Naive B cell (primary cell): ENCODE measurements at places on chromosomes 5 and 9. TPM values are rescaled to one million over a fixed set of nuclear protein-coding genes. Genes with fewer than 3 reads are reported as not detected.

- DNase-seq, result no peak
- H3K27ac ChIP-seq, result no peak overlapping the region
- peaks cover 6% of the 10 kb centered on the region for H3K27me3 ChIP-seq
Observed at GRCh38 chr5:161414896-161415295, 131.6 kb downstream of the GABRB2 start.

DNA sequence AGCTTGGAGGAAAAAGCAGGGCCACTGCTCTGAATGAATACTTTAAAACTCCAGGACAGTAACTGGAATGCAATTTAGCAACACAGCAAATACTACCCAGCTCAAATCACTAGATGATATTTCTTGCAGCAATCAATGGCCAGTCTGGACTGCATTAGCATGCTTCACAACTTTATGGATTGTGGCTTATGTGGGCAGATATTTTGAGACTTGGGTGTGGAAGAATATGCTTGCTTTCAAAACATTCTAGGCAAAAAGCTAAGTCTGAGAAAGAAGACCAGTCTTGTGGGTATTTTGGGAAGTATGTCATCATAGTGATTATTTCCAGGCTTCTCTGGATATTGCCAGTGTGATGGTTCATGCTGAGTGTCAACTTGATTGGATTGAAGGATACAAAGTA, 3.1 kb downstream of the RANBP3L start:
- no peak for DNase-seq
- no peak overlapping the region for H3K27ac ChIP-seq
- H3K27me3 ChIP-seq, result no peaks in the 10 kb centered on the region
- H3K4me1 ChIP-seq, result peaks cover 13% of the 10 kb centered on the region
- no peaks in the 10 kb centered on the region for H3K36me3 ChIP-seq
- no peak overlapping the region for H3K4me3 ChIP-seq

The ITGA2 gene
- polyA plus RNA-seq, result 0.03 TPM

The GGTA1 gene
- 1.5 TPM for polyA plus RNA-seq

The PCDHGC5 gene
- not detected for polyA plus RNA-seq

The IL9 gene
- polyA plus RNA-seq, result not detected

- H3K36me3 ChIP-seq, result no peaks in the 10 kb centered on the region
- no peak overlapping the region for H3K4me3 ChIP-seq
- H3K27me3 ChIP-seq, result no peaks in the 10 kb centered on the region
- H3K4me1 ChIP-seq, result peaks cover 7% of the 10 kb centered on the region
- H3K27ac ChIP-seq, result no peak overlapping the region
Observed at GRCh38 chr9:136309101-136309801, 5.4 kb upstream of the CCDC187 start.

GRCh38 chr5:19044931-19045695, 942.9 kb downstream of the CDH18 start:
- no peak overlapping the region for H3K4me3 ChIP-seq
- no peaks in the 10 kb centered on the region for H3K36me3 ChIP-seq
- H3K27me3 ChIP-seq, result no peaks in the 10 kb centered on the region
- no peak overlapping the region for H3K27ac ChIP-seq
- H3K4me1 ChIP-seq, result no peaks in the 10 kb centered on the region

The NNT gene
- 43.9 TPM for polyA plus RNA-seq

- no peaks in the 10 kb centered on the region for H3K36me3 ChIP-seq
- no peaks in the 10 kb centered on the region for H3K4me1 ChIP-seq
- no peak for DNase-seq
- H3K27ac ChIP-seq, result no peak overlapping the region
Observed at GRCh38 chr5:31948006-31948405, 226.1 kb downstream of the GOLPH3 start.

GRCh38 chr5:174734571-174735497, 10.5 kb downstream of the MSX2 start:
- H3K4me3 ChIP-seq, result no peak overlapping the region
- H3K27me3 ChIP-seq, result peaks cover 73% of the 10 kb centered on the region
- no peak overlapping the region for H3K27ac ChIP-seq
- peaks cover 4% of the 10 kb centered on the region for H3K4me1 ChIP-seq

- no peaks in the 10 kb centered on the region for H3K36me3 ChIP-seq
- H3K4me3 ChIP-seq, result no peak overlapping the region
- no peak for DNase-seq
- no peak overlapping the region for H3K27ac ChIP-seq
Observed at GRCh38 chr5:171797543-171797942, 11.9 kb downstream of the SMIM23 start.

DNA sequence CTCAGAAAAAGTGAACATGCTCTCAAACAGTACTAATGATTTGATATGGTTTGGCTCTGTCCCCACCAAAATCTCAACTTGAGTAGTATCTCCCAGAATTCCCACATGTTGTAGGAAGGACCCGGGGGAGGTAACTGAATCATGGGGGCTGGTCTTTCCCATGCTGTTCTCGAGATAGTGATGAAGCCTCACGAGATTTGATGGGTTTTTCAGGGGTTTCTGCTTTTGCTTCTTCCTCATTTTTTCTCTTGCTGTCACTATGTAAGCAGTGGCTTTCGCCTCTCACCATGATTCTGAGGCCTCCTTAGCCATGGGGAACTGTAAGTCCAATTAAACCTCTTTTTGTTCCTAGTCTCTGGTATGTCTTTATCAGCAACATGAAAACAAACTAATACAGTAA, 401.3 kb downstream of the BNC2 start:
- no peak overlapping the region for H3K4me3 ChIP-seq
- no peaks in the 10 kb centered on the region for H3K36me3 ChIP-seq
- no peaks in the 10 kb centered on the region for H3K4me1 ChIP-seq
- no peak for DNase-seq

The SLCO6A1 gene
- polyA plus RNA-seq, result 0.17 TPM

- H3K36me3 ChIP-seq, result no peaks in the 10 kb centered on the region
- H3K4me3 ChIP-seq, result no peak overlapping the region
- peaks cover 41% of the 10 kb centered on the region for H3K27me3 ChIP-seq
- H3K4me1 ChIP-seq, result peaks cover 3% of the 10 kb centered on the region
Observed at GRCh38 chr9:35954942-35955546, 2.9 kb downstream of the OR2S2 start.

- no peak for DNase-seq
- no peak overlapping the region for H3K4me3 ChIP-seq
- no peaks in the 10 kb centered on the region for H3K27me3 ChIP-seq
- no peaks in the 10 kb centered on the region for H3K36me3 ChIP-seq
- H3K27ac ChIP-seq, result peak overlapping the region; percentile 15
Observed at GRCh38 chr5:110058175-110058574, 368.4 kb downstream of the MAN2A1 start.

DNA sequence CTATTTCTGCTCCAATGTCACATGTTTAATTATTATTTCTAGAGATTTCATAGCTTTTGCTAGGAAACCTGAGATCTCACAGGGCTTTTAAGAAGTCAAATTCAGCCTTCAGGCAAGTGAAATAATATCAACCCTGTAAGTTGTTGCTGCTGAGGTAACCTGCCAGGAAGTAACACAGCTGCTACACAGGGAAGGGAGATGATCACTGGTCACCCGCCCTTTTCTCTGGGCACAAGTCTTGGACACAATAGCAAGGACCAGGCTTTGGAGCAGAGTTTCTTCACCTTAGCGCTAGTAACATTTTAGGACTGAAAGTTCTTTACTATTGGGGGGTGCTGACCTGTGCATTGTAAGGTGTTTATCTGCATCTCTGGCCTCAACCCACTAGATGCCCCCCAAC, 50.1 kb downstream of the PTTG1 start:
- no peak overlapping the region for H3K27ac ChIP-seq
- peaks cover 39% of the 10 kb centered on the region for H3K4me1 ChIP-seq
- H3K4me3 ChIP-seq, result no peak overlapping the region
- peaks cover 7% of the 10 kb centered on the region for H3K27me3 ChIP-seq

The PROB1 gene
- 0.80 TPM for polyA plus RNA-seq

GRCh38 chr5:170393958-170394357, 4.8 kb upstream of the KCNMB1 start:
- peak; percentile 12 for DNase-seq
- H3K36me3 ChIP-seq, result no peaks in the 10 kb centered on the region
- peak overlapping the region; percentile 55 for H3K4me3 ChIP-seq
- no peaks in the 10 kb centered on the region for H3K27me3 ChIP-seq
- H3K4me1 ChIP-seq, result peaks cover 41% of the 10 kb centered on the region

DNA sequence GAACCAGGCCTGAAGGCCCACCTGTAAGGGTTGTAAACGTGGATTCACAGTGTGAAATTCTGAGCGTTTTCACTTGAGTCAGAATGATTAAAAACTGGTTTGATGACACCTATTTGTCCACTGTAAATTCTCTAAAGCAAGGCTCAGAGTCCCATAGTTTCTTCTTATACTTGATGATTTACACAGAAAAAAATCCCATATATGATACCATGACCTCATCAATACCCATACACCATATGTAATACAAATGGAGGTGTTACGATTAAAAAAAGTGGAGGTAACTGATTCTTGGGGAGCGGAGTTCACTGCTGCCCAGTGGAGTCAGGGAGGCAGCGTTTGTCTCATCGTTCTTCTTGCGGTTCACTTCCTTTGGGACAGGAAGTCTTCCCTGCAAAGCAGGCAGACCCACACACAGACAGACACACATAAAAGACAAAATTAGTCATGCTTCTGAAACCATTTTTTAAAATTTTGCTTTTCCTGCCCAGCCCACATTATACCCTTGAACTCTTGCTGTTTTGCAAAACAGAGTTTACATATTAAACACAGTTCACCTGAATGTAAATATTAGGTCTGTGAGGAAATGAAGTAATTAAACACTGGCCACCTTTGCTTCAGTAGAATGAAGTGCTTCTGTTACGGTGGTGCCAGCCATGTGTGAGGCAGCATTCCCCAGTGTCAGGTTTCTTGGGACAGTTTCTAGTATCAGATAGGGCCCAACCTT, 26.2 kb downstream of the NREP start:
- no peaks in the 10 kb centered on the region for H3K4me1 ChIP-seq
- H3K36me3 ChIP-seq, result peaks cover 8% of the 10 kb centered on the region
- no peak overlapping the region for H3K4me3 ChIP-seq
- no peaks in the 10 kb centered on the region for H3K27me3 ChIP-seq
- no peak overlapping the region for H3K27ac ChIP-seq
- DNase-seq, result no peak

DNA sequence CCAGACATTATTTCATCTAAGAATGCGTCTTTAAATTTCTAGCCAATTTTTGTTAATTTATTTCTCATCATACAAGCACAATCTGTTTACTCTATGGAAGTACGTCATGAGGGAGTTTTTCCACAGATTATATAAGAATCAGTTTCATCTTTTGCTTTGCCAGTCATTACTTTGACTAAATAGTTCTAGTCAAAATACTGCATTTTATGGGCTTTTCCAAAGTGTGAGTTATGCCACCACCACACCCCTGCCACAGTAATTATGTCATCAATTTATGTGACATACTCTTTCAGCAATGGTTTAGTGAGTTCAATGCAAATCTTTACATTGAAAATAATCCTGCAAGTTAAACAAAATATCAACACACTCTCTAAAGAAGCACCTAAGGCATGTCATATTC, 2.0 kb downstream of the RIMOC1 start:
- peaks cover 39% of the 10 kb centered on the region for H3K4me1 ChIP-seq
- no peak overlapping the region for H3K4me3 ChIP-seq
- H3K27me3 ChIP-seq, result peaks cover 6% of the 10 kb centered on the region
- H3K36me3 ChIP-seq, result peaks cover 14% of the 10 kb centered on the region

GRCh38 chr9:128003966-128004604, 23.3 kb upstream of the EEIG1 start:
- H3K4me3 ChIP-seq, result no peak overlapping the region
- peaks cover 33% of the 10 kb centered on the region for H3K4me1 ChIP-seq
- H3K36me3 ChIP-seq, result peaks cover 4% of the 10 kb centered on the region
- no peak overlapping the region for H3K27ac ChIP-seq
- DNase-seq, result no peak

The IRX2 gene
- polyA plus RNA-seq, result not detected

- no peaks in the 10 kb centered on the region for H3K4me1 ChIP-seq
- no peak for DNase-seq
- H3K27ac ChIP-seq, result no peak overlapping the region
- no peaks in the 10 kb centered on the region for H3K27me3 ChIP-seq
- no peak overlapping the region for H3K4me3 ChIP-seq
- no peaks in the 10 kb centered on the region for H3K36me3 ChIP-seq
Observed at GRCh38 chr9:74755355-74755754, 132.4 kb downstream of the TRPM6 start.

DNA sequence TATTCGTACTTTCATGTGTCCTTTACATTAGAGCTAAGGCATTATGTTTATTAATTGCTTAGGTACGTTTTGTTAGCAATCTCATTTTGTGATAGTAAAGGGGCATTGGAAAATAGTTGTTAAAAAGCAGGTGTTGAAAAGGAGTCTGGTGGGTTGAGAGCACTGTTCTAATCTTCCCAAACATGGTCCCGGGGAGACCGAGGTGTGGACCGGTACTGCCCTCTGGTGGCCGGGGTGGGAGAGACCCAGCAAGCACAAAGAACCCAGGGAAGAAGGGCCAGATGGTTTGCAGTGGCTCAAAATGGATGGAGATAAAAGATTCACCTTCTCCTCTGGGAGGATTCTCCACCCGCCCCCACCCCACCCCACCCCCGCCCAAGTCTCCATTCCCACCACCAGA, 26.1 kb downstream of the IDNK start:
- peaks cover 16% of the 10 kb centered on the region for H3K4me1 ChIP-seq
- DNase-seq, result peak; percentile 60
- peaks cover 9% of the 10 kb centered on the region for H3K36me3 ChIP-seq
- H3K4me3 ChIP-seq, result no peak overlapping the region

The FUT7 gene
- 2.0 TPM for polyA plus RNA-seq

GRCh38 chr9:136584934-136585333, 39.1 kb upstream of the NOTCH1 start:
- no peak for DNase-seq
- no peaks in the 10 kb centered on the region for H3K27me3 ChIP-seq
- H3K4me1 ChIP-seq, result peaks cover 14% of the 10 kb centered on the region

GRCh38 chr9:98999152-98999525, 55.4 kb downstream of the COL15A1 start:
- no peak for DNase-seq
- peaks cover 10% of the 10 kb centered on the region for H3K27me3 ChIP-seq
- H3K4me1 ChIP-seq, result peaks cover 4% of the 10 kb centered on the region
- H3K4me3 ChIP-seq, result no peak overlapping the region

- no peak overlapping the region for H3K4me3 ChIP-seq
- H3K36me3 ChIP-seq, result no peaks in the 10 kb centered on the region
- no peaks in the 10 kb centered on the region for H3K27me3 ChIP-seq
- no peak for DNase-seq
Observed at GRCh38 chr5:31173614-31174013, 19.9 kb upstream of the CDH6 start.

DNA sequence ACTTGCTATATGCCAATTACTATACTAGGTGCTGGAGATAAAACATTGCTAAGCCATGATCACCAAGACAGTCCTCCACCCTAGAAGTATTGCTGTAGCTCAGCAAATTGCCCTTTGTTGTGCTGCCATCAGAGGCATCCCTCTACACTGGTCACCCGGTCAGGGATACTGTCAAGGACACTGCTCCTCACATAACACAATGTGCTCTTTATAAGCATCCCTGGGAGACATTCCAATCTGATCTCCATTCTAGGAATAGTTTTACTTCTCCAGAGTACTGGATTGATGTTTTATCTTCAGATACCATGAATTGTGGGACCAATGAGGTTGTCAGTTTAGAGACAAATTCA, 10.4 kb upstream of the DNAJA1 start:
- H3K27ac ChIP-seq, result no peak overlapping the region
- no peaks in the 10 kb centered on the region for H3K36me3 ChIP-seq
- H3K4me3 ChIP-seq, result no peak overlapping the region
